ENCODE measurements at places on chromosomes 11 and 22.

DNA sequence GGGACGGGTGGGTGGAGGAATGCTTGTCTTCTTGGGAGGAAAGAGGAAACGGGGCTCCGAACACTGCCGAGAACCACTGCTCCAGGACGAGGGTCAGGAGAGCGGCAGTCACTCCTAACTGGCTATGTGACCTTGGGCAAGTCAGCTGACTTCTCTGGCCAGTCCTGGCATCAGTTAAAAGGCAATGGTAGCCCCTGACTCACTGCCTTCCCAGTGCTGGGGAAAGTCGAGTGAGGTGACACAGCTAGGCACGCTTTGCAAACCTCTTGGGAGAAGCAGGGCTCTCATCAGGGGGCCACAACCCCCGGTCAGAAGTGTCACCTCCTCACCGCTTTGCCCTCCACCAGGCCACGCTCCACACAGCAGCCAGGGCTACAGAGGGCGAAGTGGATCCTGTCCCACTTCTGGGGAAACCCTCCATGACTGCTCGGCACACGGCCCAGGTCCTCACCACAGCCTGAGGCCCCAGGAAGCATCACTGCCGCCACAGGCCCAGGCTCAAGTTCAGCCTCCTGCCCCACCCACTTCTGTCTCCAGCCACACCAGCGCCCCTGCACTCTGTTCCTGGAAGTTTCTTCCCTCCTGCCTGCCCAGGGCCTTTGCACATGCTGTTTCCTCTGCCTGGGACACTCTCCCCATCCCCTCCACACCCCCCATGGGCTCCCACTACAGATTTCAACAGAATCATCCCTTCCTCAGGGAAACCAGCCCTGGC lies 16.3 kb downstream of the IL2RB start:
- no peak for DNase-seq

- DNase-seq = peak; percentile 75
Observed at GRCh38 chr22:17767233-17768065, 6.8 kb downstream of the BID start.

- DNase-seq = no peak
Observed at GRCh38 chr11:112752563-112752962, 208.7 kb upstream of the NCAM1 start.

DNA sequence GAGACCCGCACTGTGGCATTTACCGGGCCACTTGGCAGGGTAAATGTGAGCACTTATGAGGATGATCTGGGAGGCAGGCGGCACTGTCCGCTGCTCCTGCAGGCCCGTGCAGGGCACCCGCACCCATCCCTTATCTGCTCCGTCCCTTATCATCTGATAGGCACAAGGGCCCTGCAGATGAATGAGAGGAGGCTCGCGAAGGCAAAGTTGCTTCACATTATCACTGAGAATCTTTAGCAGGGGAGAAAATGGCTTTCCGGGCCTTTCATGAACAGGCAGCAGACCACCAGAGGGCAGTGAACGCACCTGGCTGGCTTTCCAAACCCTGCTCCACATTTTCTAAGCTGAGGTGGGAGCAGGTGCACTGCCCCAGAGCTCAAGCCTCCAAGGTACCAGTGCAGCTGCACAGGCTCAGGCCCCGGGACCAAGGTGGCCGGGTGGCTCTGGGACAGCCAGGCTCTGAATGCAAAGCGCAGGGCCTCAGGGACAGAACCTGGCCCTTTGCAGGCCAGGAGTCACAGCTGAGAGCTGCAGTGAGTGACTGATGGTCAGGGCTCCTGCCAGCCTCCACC lies 165.6 kb downstream of the SHANK2 start:
- DNase-seq = peak; percentile 17

- no peak for DNase-seq
Observed at GRCh38 chr11:72088076-72088808, 7.6 kb downstream of the LRRC51 start.

DNA sequence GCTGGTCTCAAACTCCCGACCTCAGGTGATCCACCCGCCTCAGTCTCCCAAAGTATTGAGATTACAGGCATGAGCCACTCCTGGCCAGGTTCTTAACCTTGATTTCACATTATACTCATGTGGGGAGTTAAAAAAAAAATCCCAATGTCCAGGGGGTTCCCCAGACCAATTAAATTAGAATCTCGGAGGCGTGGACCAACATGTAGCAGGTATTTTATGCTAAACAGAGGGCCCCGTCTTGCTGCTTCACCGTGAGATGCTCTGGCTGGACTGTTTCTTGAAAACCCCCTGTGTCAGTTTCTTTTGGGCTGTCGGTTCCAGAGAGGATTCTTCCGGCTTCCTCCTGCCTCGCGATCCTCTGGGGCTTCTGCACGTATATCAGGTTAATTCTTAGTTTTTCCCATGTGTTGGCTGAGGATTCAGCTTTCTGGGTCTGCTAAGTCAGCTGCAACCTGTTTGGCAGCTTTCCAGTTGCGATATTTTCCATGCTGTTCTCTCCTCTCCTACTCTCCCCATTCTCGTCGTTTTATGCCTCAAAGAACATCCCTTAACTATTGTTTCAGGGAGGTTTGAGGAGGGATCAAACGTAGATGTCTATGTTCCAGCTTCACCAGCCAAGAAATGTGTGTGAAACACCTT lies 50.6 kb upstream of the ACCSL start:
- no peak for DNase-seq

DNA sequence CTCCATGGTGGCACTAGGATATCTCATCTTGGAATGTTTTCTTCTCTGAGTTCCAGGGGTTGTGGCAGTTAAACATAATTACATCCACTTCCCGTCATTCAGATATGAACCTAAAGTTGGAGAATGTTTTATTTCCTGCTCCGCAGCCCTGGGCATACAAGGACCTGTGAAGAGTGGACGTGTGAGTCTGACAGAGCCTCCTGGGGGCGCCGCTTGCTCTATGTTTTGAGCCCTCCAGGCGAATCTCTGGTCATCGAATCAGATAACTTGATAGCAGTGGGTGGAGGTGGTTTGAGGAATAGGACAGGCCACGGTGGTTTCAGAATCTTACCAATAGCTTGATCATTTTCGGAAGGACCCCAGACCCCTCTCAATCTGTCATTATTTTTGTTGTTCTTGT lies 174.2 kb downstream of the NTM start:
- DNase-seq = no peak

All from stimulated activated CD4-positive, alpha-beta T cell treated with anti-CD3 and anti-CD28 coated beads, Interleukin-15, amount 100 ng/mL, for 24 hours (primary cell).